Kasumi-1 (cell line): ENCODE measurements at places on chromosomes 1 and 21.
A peak's percentile ranks its signal among the peaks of the same experiment; 100 is the strongest.

- DNase-seq: peak; percentile 83
Measured at GRCh38 chr1:39720094-39720999, 18.3 kb upstream of the PPIE start.

GRCh38 chr21:35168735-35169134 is 119.6 kb upstream of the RUNX1 start:
- no peak for DNase-seq

GRCh38 chr1:58887059-58887458 is 103.2 kb upstream of the JUN start:
- no peak for DNase-seq

DNA sequence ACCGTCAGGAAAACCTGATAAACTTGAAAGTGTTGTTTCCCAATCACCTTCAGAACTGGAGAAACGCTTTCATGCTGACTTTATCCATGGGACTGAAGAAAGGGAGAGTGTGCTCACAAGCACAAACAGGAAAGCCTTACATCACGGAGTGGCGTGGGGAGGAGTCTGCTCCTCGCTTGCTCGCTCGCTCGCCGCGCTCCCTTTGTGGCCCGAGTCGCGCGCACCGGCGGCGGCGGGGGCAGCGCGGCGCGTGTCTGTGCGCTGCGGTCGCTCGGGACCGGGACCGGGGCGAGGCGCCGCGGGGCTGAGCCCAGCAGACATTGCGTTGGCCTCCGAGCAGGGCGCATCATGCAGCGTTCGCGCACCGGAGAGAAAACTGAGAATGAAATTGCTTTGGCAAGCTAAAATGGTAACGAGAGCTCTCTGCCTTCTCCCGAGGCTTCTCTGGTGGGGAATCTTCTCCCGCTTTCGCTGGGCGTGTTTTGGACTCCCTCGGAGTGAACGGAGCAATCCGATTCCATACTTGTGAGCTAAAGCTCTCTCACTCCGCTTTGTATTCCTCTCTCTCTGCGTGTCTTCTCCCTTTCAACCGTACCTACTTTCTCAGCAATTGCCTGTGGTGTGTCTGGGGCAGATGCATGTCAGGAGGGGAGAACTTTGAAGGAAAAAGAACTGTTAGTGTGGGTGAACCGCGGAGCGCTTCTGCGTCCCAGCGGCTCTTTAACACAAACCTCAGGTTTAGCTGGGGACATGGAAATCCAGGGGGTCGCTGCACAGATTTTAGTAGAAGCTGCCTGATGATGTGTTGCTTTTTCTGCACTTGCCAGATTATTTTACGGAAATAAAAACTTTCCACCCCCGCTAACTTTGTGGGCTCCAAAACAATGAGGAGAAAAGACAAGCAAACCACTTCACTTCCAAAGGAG is at the start of gene RGL1:
Gene RGL1 (plus strand): TSS at position 205 of the 926 bp plus-strand sequence. CDS start 178 bp downstream, at position 383.
- DNase-seq: peak; percentile 20

DNA sequence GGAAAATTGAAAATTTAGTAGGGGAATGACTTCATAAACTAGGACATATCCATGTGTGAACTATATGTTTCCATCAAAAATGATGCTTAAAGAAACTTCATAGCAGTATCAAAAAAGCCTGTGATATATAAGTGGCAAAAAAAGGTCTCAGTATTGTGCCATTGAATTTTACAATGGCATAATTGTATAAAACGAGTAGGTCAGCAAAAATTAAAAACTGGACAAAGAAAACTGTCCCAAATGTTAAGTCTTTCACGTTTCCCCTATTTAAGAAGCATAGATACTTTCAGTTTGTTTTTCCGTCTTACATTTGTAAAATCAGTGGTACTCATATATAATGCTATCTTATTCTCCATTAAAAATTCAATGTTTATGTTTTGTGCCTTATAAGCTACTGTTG is 43.2 kb downstream of the LRRC8B start:
- DNase-seq: no peak

- DNase-seq: no peak
Measured at GRCh38 chr1:111227434-111227833, at the start of gene CHI3L2. Gene CHI3L2, plus strand, starts transcription at chr1:111227713. Its CDS starts 17 bp downstream, at chr1:111227730.

DNA sequence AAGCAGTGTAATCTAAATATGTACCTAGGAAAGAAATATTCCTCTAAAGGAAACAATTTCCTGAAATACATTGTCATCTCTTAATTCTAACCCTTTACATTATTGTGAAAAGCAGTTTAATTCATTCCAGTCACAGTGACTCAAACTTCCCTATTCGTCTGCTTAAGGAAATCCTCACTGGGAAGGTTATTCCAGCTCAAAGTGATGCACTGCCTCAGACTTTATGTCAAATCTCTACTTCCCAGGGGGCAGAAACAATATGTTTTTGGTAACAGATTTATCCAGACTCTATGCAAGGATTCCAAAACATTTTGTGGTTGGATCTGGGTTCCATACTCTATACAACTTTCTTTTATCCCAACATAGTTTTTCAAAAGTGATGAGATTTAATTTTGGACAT is 145.2 kb downstream of the NTMT2 start:
- no peak for DNase-seq

DNA sequence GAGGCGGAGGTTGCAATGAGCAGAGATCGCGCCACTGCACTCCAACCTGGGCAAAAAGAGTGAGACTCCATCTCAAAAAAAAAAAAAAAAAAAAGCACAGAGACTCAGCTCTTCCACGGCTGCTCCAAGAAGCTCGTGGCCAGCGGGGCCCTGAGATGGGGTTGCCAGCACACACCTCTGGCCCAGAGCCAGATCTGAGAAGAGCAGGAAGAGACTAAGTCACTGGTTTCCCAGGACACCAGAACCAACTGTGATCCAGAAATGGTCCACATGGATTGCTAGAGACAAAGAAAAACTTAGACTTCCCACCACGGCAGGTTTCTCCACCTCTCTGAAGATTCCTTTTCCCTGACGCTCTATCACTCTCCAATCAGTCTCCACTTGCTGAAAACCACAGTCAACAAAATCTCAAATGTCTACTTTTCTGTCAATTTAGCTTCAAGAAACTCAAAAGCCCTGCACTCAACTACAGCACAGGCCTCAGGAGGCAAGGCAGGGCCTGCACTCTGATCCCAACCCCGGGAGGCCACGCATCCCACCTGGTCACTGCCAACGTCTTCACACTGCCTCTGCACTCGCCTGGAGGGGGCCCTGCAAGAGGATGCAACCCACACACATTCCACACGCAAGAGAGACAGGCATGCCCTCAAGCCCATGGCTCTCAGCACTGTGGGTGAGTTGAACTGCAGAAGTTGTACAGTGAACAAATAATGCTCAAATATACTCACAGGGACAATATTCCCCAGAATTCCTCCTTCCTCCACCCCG is 79.0 kb downstream of the NPHP4 start:
- DNase-seq: no peak

DNA sequence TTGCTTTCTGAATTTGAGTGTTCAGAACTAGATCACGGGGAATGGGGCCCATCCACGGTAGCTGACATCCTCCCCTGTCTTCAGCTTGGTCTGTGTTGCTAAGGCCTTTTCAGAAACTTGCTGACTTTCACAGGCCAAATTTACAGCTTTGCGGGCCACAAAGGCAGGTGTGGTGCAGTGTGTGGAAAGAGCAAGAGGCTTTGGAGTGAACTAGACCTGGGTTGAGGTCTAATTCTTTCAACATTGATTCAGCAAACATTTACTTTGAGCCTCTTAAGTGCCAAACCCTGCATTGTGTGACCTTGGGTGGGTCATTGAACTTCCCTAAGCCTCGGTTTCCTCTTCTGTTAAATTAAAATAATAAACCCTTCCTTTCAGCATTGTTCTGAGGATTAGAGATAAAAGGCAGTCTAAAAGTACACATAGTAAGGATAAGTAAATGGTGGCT is 24.3 kb downstream of the STPG1 start:
- DNase-seq: no peak

DNA sequence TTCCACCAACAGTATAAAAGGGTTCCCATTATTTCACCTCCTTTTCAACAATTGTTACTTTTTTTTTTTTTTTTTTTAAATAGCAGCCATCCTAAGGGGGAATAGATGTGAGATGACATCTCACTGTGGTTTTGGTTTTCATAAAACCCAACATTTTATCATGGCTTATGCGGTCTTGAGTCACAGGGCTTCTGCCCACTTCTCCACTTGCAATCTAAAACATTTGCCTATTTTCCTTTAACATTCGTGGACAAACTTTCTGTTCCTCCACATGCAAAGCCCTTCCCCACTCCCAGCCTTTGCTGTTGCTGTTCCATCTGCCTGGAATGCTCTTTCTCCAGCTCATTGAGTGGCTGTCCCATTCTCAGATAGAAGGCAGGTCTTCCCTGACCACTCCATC is 239.7 kb upstream of the KCNK2 start:
- no peak for DNase-seq

DNA sequence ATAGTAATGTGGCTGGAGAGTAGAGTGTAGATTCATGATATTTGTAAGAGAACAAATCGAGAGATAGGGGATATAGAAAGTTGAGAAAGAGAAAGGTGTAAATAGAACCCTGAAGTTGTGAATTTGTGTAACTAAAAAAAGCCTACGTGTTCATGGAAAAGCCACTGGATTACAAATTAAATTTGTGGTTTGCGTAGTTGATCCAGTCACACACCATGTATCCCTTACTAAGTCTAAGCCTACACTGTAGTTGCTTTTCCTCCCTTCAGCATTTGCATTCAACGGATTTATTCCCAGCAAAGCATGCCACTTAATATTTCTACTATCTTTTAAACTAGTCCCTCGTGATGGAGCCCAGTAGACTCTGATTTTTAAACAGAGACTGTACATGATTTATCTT is 24.9 kb downstream of the KMO start:
- no peak for DNase-seq

GRCh38 chr1:10623686-10624145 is 149.0 kb downstream of the PEX14 start:
- no peak for DNase-seq

DNA sequence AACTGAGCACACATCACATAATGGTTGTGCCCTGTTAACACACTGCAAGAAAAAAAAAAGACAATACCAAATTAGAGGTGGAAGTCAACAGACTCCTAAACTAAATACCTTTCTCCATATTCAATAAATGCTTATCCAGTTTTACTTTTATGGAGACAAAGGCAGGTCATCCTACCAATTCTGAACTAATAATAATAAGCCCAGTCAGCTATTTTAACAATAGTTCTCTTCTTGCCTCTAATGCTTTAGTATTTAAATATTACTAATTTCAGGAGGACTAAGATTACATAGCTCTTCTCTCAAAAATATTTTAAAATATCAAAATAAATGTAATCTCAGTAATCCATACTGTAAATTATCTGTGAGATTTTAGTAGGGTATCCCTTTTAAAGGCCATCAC is 10.5 kb downstream of the COPA start:
- DNase-seq: no peak

- peak; percentile 42 for DNase-seq
Measured at GRCh38 chr1:53754484-53755312, 15.7 kb upstream of the GLIS1 start.

DNA sequence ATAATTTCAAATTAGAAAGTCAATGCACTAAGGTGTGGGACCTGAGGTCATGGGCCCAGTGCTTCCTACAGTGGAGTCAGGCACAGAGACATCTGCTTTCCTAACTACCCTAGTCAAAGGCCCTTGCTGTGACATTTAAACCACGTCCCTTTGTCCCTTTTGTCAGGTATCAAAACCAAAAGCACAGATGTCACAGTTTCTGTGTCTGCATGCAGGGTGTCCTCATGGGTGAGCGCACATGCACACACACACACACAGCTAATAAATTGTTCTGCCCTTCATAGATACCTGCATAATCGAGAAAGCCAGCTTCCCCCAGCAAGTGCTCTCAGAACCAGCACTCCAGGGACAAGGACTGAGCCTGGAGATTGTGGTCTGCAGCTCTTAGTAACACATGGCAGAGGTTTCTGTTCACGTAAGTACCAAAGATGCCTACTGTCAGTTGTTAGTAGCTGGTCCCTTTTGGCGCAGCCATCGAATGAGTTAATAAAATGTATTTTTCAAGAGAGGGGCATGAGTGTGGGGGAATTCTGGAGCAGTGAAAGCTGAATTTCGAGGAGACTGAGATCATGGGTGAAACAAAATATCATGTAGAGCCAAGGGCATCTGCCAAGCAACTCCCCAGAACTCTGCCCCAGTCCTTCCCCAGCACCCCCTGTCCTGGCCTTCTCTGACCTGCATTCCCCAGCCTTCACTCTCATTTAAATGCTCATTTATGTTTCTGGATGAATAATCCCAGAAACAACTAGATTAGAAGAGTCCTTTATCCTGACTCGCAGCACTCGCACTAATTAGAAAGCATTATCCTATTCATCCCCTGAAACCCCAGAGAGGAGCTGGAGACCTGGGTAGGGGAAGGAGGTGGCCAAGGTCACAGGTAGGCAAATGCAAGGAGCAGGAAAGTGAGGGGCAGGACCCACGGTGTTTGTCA is 25.5 kb downstream of the TNR start:
- no peak for DNase-seq

DNA sequence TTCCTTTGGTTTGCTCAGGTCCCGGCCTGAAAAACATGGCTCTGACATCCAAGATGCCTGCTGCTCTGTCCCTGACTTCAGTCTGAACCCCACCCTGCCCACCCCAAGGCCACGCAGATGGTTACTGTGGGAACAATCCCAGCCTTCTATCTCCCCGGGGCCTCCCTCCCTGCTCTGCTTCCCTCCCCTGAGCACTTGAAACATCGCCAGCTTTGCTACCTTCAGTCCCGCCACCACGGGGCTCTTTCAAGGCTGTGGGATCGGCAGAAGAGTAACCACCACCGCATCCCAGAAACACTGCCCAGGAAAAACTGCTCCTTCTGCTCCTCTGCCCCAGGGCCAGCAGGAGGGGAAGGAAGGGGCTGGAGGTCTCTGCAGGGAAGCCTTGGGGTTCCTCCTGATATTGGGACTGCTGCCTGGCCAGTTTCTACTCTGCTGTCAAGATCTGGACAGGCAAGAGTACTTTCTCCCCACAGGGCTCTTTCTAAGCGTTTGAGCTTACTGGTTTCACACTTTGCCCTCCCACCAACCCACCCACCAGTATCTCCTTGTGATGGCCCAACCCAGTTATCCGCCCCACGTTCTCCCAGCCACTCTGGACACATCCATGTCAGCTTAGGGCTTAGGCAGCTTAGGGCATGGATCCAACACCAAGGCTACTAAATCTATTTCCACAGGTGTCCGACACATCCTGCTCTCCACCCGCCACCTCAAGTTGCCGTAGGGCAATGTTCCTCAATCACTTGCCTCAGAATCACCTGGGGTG is 8.4 kb downstream of the ETNK2 start:
- DNase-seq: no peak

GRCh38 chr1:33232716-33233115 is 23.6 kb upstream of the ZNF362 start:
- DNase-seq: no peak

- DNase-seq: peak; percentile 74
Measured at GRCh38 chr1:92487078-92487605, 417 bp upstream of the GFI1 start.
